Amniotic epithelial cell (primary cell): ENCODE measurements at places on chromosomes 1 and 21.
A peak's percentile ranks its signal among the peaks of the same experiment; 100 is the strongest.

- DNase-seq: no peak
These were observed 40.4 kb downstream of the RIMS3 start for GRCh38 chr1:40625076-40625475.

GRCh38 chr1:112770724-112771123 is 55.6 kb upstream of the PPM1J start:
- no peak for DNase-seq

GRCh38 chr1:210726621-210727020 is 397.9 kb downstream of the HHAT start:
- DNase-seq: peak; percentile 39

DNA sequence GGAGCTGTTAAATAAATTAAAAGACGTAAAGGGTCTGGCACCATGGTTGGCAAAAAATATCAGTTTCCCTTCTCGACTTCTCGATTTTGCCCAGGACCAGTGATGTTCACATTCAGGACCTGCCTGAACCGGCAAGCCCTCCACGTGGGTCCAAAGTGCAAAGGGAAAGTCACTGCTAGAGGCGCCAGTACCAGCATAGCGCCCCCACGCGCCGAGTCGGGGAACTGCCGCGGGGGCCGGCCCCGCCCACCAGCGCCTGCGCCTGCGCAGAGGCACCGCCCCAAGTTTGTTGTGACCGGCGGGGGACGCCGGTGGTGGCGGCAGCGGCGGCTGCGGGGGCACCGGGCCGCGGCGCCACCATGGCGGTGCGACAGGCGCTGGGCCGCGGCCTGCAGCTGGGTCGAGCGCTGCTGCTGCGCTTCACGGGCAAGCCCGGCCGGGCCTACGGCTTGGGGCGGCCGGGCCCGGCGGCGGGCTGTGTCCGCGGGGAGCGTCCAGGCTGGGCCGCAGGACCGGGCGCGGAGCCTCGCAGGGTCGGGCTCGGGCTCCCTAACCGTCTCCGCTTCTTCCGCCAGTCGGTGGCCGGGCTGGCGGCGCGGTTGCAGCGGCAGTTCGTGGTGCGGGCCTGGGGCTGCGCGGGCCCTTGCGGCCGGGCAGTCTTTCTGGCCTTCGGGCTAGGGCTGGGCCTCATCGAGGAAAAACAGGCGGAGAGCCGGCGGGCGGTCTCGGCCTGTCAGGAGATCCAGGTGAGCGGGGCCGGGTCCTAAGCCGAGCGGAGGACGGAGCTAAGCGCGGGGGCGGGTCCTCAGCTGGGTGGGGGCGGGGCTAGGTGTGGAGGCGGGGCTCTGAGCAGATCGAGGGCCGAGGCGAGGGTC is at the start of gene PINK1:
Gene PINK1, plus strand, starts transcription at position 269 of the 875 bp plus-strand sequence. Its CDS starts 91 bp downstream, at position 360.
- DNase-seq: peak; percentile 49

DNA sequence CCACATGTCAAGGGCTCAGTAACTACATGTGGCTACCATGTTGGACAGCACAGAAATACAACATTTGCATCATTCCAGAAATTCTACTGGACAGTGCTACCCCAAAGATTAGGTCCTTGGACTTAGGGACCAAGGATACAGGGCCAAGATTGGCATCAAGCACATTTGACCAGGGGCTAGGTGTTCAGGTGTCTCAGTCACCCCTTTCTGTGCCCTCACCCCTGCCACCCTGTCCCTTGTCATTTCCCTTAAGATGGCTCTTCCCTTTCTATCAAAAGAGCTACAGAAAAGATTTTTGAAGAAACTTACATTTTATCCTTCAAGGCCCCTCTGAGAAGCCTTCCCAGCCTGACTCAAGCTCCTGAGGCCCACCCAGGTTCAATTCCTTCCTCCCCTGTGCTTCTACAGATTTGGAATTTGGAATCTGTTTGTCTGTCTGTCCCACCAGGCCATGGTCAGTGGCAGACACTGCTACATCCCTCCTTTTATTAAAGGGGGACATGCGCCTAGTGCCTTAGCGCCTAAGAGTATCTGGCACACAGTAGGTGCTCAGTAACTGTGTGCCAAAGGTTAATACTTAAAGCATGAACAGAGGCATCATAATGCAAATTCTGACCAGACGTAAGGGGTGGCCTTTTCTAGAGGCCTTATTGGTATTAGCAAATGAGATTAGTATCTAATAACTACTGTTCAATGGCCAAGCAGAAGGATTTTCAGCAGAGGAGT is 21.4 kb downstream of the CSF1 start:
- no peak for DNase-seq

DNA sequence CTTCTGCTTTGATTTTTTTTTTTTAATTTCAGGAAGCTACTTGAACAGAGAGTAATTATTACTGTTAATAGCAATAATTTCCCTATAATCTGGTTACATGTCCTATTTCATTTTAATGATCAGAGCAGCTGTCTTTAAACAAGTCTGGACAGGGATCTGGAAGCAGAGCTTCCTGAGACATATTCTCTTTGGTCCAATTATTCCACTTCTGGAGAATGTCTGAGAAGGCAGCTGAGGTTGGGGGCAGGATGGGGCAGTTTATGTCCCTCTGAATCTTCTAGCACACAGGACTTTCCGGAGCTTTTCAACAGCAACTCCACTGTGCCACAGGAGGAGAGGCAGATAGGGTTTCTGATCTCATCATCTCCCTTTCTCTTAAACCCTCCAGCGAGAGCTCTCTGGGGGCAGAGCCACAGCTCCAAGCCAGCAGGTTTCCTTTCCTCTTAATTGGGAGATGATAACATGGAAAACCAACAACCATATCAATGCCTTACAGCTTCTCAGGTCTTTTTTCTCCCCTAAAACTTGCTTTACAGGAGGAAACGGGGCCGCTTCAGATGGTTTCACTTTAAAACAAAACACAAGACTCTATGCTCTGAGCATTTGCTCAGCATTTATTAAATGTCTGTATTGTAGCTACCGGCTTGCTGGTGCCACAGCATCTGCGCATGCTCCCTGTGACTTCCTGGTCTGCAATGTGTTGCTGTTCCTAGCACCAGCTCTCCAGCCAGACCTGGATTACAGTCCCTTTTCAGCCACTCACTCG is 425.7 kb upstream of the USP24 start:
- no peak for DNase-seq

DNA sequence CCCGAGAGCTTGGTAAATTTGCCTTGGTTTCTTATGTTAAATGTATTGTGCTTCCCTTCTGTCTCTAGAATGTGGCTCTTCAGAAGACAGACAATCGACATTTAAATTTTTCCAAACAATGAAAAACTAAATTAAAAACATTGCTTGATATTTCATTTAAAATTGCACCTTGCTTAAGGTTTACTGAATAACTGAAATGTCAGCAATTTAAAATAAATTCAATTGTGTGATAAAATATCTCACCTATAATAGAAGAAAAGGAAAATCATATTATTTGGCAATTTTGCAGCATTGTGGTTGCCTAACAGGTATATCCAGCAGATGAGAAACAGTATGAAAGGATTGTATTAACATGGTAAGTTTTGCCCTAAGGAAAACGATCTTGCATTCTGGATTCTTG is 56.5 kb downstream of the MAP3K21 start:
- no peak for DNase-seq

DNA sequence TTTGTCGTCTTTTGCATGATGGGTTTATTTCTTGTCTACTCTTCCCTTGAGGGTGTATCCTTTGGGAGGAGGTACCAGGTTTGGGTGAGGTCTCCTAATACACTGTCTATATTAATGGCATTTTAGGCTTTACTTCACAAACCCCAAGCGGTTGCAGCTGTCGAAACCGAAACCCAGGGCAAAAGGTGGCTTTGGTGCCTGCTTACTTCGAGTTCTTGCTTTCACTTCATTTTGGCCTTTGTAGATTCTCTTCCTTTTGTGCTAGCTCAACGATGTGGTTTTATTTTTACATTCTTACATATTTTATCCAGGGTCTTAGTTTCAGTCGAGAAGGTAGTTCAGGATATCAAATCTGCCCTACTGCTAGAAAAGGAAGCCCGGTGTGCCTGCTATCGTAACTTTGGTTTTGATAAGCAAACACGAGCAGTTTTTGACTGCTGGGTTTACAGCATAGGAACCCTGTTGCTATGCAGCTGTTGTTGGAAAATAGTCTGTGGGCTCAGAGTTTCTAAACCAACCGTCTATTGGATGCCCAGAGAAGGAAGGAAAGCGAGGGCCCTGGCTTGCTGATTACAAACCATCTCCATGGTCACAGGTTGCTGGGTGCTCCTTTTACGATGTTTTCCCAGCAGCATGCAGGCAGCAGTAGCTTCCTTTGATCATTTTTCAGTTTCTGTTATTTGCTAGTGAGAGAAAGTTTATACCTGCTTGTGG is 9.8 kb upstream of the TSPAN2 start:
- DNase-seq: peak; percentile 64

- no peak for DNase-seq
These were observed 155.7 kb downstream of the TM2D1 start for GRCh38 chr1:61569303-61569621.

DNA sequence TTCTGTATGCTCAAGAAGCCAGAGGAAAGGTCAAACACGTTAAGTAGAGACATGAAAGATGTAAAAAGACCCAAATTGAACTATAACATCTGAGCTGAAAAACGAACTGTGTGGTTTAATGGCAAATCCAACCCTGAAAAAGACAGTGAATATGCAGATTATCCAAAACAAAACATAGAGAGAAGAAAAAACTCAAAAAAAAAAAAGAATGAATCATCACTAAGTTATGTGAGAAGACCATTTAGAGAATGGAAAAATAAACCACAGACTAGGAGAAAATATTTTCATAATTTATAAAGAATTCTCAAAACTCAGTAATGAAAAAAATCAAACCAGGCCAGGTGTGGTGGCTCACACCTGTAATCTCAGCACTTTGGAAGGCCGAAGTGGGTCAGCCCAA is 253.3 kb downstream of the PLPP3 start:
- DNase-seq: peak; percentile 17

- no peak for DNase-seq
These were observed 30.7 kb downstream of the SLC2A1 start for GRCh38 chr1:42927920-42928505.

DNA sequence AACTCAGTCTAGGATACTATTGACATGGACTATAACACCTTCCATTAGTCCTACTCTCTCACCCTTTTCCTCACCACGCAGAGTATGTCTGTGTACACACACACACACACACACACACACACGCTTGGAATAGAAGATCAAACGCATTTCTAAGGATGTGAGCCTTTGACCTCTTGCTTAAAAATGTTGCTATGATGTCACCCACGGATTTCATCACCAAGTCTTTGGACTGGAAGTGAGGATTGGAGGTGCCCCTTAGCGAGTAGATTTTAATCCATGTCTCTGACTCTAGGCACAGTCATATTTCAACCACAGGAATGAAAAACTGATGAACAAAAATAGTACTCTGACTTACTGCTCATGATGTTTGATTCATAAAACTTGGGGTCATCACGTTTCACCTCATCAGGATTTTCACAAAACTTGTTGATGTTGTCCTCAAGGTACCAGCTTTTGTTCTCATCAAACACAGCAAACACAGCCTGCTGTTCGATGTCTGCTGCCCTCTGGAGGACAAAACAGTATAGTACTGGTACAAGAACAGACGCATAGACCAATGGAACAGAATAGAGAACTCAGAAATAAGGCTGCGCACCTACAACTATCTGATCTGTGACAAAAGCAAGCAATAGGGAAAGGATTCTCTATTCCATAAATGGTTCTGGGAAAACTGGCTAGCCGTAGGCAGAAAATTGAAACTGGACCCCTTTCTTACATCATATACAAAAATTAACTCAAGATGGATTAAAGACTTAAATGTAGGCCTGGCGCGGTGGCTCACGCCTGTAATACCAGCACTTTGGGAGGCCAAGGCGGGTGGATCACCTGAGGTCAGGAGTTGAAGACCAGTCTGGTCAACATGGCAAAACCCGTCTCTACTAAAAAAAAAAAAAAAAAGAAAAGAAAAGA is 39.9 kb downstream of the F5 start:
- peak; percentile 82 for DNase-seq

DNA sequence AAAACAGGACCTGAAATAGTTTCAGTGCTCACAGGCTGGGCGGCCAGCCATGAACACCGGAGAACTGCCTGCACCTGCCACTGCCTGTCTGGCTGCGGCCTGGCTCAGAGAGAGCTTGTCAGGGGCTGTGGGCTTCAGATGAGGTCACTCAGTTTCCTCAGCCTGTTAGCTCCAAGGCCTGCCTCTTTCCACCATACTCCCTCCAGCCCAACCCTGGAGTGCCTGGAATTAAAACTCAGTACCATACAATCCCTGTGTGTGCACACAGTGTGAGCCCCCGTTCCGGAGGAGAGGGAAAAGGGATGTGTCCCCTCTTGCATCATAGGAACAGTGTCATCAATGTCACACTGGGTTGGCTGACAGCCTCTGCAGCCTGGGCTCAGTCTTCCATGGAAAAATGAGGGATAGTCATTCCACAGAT is 16.2 kb downstream of the CACNA1S start:
- no peak for DNase-seq

- peak; percentile 84 for DNase-seq
These were observed 7.7 kb upstream of the PPM1J start for GRCh38 chr1:112722601-112723510.

DNA sequence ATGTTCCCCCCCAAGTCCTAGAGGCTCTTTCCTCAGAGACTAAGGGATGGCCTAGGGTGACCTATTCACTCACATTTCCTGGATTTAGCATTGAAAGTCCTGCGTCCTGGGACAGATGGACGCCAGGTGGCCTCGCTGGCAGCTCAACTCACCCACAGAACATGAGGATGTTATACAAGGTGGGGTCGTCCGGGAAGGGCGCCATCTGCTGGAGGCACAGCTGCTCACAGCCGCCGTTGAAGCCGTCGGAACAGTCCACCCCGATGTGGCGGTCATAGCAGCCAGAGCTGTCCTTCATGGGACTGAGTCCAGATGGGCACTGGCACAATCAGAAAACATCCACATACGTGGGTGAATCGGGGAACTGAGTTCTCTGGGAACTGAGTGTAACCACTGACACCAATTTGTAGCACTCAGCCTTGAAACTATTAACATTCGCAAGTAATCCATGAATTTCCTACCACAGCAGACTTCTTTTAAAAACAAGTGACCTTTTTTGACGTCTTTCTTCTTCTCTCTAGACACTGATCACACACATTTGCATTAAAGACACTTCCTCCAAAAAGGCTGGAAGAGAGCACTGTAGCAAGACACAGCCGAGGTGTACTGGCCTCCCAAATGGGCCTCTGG is 215.4 kb downstream of the ASTN1 start:
- DNase-seq: no peak
